NCI-H146 (cell line): ENCODE measurements at places on chromosomes 6 and 20.

DNA sequence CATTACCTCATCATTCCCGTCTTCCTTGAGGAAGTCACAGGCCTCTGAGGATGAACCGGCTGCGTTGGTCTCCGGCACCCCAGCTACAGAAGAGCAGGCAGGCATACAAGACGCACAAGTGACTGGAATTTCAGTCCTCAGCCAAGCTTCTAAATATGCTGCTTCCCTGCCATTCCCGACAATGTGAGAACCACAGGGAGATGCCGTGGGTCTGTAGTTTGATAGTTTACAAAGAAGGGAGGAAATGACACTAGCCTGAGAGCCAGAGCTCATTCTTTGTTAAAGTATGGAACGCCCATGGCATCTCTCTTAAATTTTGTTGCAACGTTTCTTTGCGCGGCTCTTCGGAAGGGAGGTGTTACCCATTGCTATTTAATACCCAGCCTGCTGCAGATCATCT, 25.7 kb downstream of the HEBP2 start:
- no peak for DNase-seq

GRCh38 chr6:158056804-158057203, 75.1 kb downstream of the SYNJ2 start:
- DNase-seq, result no peak

DNA sequence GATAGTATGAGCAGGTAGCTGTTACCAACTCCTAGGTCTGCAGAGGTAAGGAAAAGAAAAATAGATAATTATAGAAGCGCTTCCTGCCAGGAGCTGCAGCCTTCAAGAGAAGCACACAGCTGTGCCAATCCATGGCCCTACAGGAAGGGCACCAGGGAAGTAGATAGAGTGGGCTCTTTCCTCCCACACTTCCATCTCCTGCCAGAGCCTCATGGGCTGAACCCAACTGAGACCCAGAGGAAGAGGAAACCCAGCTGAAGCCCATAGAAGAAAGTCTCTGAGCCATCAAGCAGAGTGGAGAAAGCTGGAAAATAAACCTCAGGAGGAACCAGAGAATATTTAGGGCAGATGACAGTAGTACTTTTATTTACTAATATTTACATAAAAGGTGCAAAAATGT, 146.7 kb upstream of the ATXN1 start:
- no peak for DNase-seq

DNA sequence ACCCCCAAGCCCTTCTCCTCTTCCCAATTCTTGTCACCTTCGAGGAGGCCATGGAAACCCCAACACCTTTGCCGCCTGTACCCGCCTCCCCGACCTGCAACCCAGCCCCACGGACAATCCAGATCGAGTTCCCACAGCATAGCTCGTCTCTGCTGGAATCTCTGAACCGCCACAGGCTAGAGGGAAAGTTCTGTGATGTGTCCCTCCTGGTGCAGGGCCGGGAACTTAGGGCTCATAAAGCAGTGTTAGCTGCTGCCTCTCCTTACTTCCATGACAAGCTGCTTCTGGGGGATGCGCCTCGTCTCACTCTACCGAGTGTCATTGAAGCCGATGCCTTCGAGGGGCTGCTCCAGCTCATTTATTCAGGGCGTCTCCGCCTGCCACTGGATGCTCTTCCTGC, 675 bp downstream of the ZBTB9 start:
- DNase-seq, result no peak

DNA sequence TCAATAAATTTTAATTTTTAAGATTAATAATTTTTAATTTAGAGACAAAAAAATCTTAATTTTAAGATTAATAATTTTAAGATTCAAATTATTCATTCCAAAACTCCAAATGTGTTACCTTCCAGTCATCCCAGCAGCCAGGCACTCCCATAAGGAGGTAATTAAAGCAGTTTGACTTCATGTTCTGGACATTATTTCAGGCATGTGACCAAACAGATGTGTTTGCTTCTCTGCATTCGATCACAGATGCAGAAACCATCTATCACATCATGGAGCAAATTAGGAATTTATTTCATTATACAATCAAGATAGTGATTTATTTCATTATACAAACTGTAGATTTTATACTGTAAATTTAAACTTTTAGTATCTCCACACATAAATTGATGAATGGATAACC, 150.3 kb downstream of the AKAP7 start:
- no peak for DNase-seq

- no peak for DNase-seq
These were observed 42.1 kb downstream of the KLHL31 start for GRCh38 chr6:53623497-53623896.

- DNase-seq, result peak; percentile 23
These were observed 127.7 kb downstream of the KLHL32 start for GRCh38 chr6:97052152-97052787.

DNA sequence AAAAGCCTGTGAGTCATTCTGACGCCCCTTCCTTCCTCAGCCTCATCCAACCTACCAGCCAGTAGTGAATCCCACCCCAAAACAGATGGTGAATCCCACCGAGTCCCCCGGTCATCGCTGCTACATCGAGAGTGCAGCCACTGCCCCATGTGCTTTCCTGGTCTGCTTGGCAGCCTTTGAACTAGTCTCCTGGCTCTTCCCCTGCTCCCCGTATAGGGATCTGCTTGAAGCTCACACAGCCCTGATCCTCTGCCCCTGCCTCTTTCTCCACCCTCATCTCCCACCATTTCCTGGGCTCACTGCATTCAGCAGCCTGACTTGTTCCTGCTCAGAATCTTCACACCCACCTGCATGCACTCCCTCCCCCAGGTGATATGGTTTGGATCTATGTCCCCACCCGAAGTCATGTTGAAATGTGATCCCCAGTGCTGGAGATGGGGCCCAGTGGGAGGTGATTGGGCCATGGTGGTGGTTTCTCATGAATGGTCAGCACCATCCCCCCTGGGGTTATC, 14.6 kb downstream of the SYNJ2 start:
- DNase-seq, result peak; percentile 81

DNA sequence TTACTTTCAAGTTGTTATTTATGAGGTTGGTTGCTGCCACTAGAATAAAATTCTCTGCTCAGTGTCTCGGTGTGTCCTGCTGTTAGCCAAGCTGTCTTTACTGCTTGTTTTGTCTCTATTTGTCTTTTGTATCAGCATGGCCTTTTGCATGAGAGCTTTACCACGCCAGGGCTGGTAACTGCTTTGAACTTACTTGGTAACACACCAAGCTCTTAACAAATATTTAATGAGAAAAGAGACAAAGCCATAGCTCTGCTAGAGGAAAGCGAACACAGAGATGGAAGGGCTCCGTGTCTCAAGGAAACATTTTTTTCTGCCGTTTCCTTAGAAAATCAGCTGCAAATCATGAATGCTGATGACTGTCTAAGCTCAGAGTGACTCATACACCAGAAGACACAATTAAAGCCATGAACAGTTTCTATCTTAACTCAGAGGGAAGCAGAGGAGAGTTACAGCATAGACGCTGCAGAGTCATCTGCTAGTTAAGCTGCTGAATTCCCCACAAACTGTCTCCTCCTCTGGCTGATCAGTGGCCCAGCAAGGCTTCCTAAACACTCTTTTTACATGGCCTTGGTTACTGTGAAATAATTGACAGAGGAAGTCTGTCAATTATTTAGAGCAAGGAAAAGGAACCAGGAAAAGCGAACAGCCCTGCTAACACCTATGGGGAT, 44.8 kb downstream of the AGPAT4 start:
- DNase-seq, result no peak

DNA sequence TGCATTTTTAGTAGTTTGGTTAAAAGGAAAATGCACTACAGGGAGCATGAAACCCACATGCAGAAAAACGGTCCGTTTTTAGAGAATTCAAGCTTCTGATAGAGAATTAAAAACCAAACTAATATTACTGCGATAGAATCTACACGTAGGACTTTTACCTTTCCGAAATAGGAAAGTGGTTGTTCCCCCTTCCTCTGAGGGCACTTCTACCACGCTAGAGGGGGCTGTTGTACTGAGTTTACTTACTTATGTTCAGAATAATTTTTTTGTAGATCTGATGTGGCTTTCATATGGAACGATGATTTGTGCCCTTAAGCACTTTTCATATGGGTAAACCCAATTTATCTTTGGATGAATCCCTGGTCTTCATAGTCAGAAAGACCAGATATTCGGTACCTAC, 264.3 kb upstream of the PLN start:
- DNase-seq, result peak; percentile 51

DNA sequence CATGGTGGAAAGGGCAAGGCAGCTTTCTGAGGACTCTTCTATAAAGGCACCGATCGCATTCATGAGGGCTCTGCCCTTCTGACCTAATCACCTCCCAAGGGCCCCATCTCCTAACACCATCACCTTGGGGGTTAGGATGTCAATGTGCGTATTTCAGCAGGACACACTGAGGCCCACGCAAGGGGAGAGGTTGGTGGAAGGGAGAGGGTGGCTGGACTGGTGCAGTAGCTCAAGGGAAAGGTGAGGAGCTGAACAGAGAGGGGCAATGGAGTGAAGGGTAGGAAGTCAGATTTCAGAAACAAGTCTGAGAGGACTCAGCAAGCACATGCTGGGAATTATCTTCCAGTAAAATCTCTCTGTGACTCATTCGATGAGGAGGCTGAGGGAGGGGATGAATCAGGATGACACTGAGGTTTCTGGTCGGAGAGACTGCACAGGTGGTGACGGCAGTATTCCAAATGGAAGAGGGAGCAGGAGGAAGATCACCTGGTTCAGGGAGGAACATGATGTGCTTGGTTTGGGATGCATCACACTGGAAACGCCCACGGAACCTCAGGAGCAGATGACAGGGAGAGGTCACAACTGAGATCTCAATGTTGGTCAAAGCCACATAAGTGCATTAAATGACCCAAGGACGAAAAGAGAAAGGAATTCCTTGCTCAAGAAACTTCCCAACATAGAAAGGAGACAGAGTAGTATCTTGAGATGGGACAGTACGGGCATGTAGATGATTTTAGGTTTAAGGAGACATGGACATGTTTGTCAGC, 67.1 kb downstream of the TFAP2A start:
- no peak for DNase-seq

DNA sequence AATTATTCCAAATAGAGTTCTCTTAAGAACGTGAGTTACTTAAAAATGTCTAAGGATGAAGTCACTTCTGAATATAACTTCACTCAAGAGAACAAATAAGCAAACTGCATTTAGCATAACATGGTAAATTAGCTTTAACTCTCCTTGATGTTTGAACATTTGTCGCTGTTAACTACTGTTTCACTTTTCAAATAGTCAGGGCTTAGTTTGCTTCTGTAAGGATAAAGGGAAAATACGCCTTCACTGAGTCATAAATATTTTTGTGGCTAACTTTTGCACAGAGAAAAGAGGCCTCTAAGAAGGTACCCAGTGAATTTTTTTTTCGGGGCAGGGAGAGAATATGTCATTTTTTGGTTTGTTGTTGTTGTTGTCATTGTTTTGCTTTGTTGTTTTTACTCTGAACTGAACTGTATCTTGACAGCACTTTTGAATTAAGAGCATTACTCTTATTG, 8.1 kb downstream of the PTPN1 start:
- no peak for DNase-seq

DNA sequence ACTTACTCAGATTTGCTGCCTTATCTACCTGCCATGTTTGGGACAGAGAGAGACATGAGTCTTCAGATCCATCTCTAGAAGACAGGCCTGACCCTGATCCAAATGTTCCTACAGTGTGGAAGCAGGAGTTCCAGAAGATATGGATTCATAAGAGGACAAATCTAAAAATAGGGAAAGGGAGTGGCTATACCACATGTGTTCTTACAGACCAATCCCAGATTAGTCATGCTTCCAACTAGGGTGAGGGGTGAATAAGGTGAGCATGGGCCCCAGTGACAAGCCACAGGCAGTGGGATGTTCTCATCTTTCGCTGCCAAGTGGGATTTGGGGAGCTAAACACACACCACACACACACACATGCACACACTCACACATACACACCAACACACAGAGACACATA, 670.7 kb upstream of the CITED2 start:
- no peak for DNase-seq

GRCh38 chr6:53290537-53291510, 57.9 kb downstream of the ELOVL5 start:
- no peak for DNase-seq

- DNase-seq, result no peak
These were observed 123.2 kb upstream of the VGLL2 start for GRCh38 chr6:117142142-117142541.

GRCh38 chr6:168089186-168090063, 10.4 kb upstream of the FRMD1 start:
- peak; percentile 84 for DNase-seq

DNA sequence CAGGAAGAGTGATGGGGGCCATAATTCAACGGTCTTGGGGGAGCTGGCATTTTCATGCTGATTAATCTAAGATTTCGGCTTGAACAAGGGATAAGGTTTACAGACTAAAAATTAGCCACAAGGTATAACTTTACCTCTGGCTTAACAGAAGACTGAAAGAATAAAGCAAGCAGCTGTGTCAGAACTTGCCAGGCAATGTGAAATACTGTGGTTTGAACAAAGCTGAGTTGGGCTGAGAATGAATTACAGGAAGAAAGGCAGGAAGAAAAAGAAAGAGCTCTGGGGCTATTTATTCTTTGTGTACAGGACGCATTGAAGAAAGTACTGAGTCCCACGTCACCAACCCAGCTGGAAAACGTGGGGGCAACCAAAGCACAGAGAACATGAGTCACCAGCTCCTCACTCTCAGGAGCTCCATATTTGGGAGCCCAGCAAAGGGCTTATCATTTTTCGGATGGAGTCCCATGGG, 121.5 kb upstream of the NEDD9 start:
- DNase-seq, result no peak

- DNase-seq, result no peak
These were observed 460.4 kb upstream of the PLCB4 start for GRCh38 chr20:8608470-8608869.

GRCh38 chr20:44092551-44093248, 94.3 kb downstream of the JPH2 start:
- peak; percentile 13 for DNase-seq

DNA sequence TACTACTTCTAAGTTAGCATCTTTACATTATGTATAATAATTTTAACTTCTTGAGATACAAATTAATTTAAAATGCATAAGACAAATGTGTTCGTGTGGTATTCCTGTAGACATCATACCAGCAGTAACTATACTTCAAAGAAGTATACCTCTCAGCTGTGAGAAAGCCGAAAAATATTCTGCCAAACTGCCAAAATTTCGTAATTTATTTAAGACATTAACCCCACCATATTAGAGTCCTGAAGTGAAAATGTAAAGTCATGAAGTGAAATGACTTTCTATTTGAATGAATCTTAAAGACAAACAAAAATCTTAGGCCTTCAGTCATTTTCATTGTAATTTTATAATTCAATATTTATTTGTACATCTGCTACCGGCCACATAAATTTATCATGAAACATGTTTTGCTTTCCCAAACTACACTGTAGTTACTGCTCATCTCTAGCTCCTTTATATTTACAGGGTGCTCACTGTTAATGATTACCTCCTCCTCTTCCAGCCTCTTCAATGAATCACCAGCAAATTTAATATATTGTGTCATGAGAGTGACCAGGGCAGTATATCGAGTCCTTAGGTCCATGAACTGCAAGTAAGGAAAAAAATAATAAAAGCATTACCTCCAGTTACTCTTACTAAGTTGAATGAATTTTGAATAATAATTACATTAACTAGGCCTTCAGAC, 18.5 kb downstream of the DST start:
- no peak for DNase-seq

- no peak for DNase-seq
These were observed 49.7 kb downstream of the FIG4 start for GRCh38 chr6:109740787-109741186.
